NAMALWA (cell line): ENCODE measurements at places on chromosomes 6 and 20.
A peak's percentile ranks its signal among the peaks of the same experiment; 100 is the strongest.

DNA sequence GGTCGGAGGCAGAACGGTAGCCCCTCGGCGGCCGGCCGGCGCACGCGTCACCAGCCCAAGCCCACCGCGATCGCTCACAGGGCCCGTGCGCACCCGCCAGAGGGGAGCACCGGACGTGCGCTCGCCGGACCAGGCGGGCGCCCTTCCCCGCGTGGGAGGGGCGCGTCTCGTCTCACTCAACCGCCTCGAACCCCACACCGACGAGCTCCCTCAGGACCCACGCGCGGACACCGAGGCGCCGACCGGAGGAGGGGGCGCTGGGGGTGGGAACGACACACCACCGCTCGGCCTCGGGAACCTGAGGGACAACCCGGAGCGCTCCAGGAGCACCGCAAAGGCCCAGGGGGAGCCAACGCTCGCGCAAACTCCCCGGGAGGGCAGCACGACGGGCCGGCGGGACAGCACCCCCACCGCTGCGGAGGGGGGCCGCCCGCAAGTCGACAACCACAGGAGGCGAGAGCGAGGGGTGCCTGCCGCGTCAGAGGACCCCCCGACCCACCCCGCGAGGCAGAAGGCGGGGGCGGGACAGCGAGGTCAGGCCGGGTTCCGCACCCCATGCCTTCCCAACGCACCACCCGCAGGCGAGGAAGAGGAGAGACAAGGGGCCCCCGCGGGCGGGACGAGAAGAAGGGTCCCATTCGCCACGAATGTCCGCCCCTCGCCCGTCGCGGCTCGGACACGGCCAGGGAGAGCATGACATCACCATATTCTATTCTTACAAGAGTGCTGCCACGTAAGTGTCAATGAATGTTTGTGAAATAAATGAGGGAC, 512.7 kb upstream of the ZNF337 start:
- DNase-seq = no peak

DNA sequence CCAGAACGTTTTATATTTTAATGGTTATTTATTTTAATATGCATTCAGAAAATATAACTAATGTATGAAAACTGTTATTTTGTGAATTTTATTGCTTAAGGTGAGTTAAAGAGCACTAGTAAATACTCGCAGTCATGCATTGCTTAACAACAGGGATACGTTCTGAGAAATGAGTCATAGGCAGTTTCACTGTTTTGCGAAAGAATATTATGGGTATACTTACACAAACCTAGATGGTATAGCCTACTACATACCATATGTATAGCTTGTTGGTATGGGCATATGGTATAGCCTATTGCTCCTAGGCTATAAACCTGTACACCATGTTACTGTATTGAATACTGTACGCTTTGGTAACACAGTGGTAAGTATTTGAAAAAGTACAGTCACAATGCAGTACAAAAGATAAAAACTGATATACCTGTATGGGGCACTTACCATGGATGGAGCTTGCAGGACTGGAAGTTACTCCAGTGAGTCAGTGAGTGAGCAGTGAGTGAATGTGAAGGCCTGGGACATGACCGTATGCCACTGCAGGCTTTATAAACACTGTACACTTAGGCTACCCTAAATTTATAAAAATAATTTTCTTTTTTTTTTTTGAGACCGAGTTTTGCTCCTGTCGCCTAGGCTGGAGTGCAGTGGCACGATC, 38.5 kb downstream of the ARFGEF2 start:
- DNase-seq = no peak

- DNase-seq = no peak
Measured at GRCh38 chr6:117494283-117494682, 11.8 kb downstream of the DCBLD1 start.

DNA sequence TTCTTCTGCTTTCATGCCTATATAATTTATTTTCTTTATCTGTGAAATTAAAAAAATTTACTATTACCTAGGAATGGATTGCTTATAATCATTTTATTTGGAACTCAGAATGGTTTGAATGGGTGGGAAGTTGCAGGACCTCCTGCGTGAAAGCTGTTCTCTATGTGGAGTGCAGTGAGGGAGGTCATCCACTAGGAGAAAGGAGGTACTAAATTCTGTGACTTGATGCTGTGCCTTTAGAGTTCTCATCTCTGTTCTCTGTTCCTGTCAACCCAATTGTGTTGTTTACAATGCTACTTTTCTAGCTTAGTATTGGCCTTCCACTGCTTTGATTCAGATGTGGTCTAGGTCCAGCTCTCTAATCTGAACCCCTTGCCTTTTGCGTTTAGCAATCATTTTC, 65.0 kb upstream of the HIVEP1 start:
- peak; percentile 24 for DNase-seq

DNA sequence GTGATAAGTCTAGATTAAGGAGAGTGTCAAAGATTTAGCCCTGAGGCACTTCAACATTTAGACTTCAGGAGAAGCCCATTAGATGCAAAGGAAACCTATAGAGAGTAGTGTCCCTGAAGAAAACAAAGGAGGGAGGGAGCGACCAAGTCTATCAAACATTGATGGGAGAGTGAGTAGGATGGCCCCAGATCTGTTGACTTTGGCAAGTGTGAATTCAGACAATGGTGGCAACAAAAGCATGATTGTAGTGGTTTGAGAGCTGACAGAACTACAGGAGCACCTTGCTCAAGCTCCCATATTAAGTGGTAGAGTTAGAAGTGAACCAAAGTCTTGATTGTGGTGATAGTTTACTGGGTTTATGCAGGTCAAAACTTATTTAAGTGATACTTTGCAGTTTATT, 979 bp upstream of the ABCF1 start:
- peak; percentile 34 for DNase-seq

DNA sequence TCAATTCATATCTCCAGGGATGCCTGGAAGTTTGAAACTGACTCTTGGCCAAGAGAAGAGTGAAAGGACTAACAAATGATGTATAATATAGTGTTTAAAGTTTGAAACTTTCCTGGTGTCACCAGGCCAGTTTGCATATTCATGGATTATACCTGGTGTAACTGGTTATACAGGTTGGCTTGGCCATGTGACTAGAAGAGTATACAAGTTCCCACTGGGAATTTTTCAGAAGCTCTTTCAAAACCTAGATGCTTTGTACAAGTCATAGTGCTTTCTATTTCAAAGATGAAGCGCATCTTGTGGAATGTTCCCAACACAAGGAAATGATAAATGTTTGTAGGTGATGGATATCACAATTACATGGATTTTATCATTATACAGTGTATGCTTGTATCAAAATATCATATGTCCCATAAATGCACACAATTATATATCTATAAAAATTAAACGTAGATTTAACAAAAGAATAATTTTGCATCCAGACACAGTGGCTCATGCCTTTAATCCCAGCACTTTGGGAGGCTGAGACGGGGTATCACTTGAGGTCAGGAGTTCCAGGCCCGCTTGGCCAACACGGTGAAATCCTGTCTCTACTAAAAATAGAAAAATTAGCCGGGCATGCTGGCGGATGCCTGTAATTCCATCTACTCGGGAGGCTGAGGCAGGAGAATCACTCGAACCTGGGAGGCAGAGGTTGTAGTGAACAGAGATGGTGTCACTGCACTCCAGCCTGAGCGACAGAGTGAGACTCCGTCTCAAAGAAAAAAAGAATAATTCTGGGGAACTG, 1420.2 kb downstream of the GRIK2 start:
- DNase-seq = no peak

DNA sequence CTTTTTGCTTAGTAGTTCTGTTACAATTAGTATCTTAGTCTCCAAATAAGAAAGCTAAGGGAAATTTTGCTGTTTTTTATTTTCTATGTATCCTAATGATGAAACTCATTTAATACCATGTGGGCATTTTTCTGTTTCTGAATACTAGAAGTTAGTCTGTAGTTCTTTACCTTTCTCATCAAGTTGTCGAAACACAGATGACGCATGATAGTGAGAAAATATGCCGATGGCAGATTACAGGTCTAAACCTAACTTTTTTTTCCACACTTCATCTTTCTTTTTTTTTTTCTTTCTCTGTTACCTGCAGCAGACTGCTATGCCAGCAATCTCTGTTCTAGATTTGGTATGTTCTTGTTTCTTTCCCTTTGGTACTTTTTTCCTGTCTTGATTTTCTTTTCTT, 43.3 kb upstream of the KIF25 start:
- no peak for DNase-seq

GRCh38 chr6:38571721-38572120, 68.0 kb downstream of the BTBD9 start:
- no peak for DNase-seq

DNA sequence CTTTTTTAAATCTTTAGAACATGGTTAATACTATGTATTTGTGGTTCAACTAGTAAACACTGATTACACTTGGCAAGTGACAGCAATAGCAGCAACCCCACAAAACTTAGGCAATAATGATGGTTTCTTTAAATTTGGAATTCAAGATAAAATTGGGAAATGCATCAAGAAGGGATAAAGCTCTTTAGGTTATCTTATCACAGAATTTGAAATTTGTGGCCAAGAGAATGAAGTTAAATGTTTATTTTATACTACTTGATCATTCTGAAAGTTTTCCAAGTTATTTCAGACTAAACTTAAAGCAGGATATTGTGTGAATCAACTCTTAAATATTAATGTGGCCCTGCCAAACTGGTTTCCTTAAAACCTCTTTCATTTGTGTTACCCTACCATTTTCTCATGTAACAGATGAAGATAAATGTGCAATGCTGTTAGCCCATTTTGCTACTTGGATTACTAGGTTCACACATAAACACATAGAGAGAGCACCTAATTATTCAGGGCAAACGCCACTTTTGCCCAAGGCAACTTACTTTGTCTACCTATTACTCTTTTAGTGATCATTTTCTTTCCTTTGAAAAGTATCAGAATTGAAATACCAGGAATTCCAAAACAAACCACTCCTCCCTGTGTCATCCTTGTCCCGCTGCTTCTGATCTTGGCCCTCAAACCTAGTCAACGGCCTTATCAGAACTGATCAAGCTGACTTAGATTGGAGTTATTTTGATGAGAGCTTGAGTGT, 186.7 kb upstream of the TENT5A start:
- no peak for DNase-seq

GRCh38 chr6:110067837-110068591, 89.9 kb downstream of the GPR6 start:
- no peak for DNase-seq

- DNase-seq = no peak
Measured at GRCh38 chr6:45710304-45710821, 305.3 kb downstream of the CLIC5 start.

DNA sequence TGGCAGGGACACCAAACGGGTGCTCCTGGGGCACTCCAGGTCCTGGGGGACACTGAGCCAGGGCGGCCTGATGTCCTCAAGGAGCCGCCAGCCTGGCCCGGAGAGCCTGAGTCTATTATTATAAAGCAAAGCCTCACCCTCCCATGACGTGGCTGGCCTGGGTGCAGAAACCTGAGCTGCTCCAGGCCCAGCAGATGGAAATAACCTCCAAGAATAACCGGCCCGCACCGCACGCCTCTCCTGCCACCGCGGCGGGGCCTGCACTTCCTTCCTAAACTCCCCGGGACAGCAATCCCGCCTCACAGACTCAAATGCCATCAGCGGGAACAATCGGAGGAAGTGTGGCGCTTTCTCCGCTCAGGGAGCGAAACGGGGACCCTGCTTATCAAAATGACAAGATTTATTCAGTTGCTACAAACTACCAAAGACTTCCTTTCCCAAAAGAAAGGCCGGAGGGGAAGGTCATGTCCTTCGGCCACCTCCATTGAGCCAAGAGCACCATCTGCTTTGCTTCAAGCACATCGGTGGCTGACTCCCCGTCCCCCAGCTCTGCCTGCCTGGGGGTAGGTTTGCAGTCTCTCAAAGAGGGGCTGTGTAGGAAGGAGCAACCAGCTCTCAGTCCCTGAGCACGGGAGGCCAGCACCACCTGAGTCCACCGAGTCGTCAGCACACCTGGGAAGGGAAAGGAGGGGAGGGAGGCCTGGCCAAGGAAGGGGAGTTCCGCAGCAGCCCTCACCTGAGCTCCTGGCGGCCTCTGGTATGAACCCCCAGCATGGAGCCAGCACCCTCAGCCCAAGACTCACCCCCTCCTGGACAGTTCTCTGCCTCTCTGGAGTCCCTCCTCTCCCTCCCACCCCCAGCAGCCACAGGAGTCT, 78.6 kb upstream of the QKI start:
- DNase-seq = no peak

DNA sequence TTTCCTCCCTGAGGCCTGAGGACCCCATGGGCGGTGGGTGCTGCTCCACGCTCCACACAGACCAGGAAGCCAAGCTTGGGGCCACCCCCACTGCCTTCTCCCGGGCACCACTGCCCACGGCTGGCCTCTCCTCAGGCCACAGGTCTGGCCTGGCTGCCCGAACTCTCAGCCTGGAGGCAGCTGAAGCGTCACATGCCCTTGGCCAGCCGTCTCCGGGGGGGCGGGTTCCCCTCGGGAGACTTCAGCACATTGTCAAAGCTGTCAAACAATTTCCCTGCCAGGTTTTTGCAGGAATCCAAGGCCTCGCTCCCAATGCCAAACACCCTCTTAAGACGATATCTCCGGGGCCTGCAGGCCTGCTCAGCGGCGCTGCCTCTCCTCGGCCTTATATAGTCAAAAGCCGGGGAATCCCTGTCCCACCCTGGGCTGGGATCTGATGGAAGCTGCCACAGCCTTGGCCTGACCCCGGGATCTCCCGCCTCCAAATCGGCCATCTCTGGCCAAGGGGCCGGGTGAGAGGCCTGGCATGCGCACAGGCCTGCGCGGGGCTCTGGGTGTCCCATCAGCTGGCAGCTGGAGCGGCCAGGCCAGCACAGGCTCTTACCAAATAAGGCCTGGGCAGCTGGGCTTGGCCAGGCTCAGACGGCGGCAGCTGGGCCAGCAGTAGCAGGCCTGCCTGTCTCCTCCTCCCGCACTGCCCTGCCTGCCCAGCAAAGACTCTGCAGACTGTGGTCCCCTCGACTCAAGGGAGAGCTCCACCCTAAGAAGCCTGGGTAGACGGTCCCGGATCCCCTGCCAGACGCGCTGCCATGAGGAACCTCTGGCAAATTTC, 49.7 kb downstream of the RBM38 start:
- DNase-seq = no peak

- DNase-seq = no peak
Measured at GRCh38 chr20:19973961-19974629, 43.1 kb upstream of the NAA20 start.

DNA sequence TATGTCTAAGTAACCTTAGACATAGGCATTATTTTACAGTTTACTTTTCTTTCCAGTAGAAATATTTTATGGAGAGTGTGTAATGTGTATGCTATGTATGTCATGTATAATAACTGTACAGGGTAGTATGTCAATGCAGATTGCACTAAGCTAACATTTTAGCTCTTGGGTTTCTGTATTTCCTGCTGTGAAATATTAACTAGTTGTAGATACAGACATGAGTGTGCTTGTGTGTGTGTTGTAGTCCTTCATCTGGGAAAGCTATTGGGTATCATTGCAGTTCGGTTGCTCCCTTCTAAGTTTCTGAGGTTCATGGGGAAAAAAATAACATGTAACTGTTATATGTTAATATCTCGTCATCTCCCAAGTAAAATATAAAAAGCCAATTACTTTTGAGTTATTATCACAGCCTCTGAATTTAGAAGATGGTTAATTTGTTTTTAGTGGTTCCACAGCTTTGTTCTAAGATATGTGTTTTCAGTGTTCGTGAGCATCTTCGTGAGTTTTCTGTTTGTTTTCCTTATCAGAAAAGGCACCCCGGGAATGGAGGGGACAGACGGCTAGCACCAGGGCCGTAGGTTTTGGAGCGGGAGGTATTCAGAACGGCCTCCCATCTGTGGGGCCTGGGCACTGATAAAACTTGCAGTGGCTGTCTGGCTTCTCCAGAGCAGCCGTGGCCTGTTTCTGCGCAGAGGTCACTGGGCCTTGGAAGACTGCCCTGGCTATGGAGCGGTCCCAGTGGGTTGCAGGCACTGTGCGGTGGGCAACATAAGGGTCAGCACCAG, 215.0 kb downstream of the ARID1B start:
- DNase-seq = no peak

- peak; percentile 67 for DNase-seq
Measured at GRCh38 chr6:29702519-29703103, 20.6 kb upstream of the HLA-F start.
